NCI-H187 (cell line): ENCODE measurements at places on chromosomes 16 and 17.

- no peak for DNase-seq
Observed at GRCh38 chr17:79435296-79435695, 175.6 kb downstream of the RBFOX3 start.

GRCh38 chr16:424623-425081 is 797 bp upstream of the RAB11FIP3 start:
- no peak for DNase-seq

- no peak for DNase-seq
Observed at GRCh38 chr17:39564211-39564848, 43.4 kb downstream of the NEUROD2 start.

DNA sequence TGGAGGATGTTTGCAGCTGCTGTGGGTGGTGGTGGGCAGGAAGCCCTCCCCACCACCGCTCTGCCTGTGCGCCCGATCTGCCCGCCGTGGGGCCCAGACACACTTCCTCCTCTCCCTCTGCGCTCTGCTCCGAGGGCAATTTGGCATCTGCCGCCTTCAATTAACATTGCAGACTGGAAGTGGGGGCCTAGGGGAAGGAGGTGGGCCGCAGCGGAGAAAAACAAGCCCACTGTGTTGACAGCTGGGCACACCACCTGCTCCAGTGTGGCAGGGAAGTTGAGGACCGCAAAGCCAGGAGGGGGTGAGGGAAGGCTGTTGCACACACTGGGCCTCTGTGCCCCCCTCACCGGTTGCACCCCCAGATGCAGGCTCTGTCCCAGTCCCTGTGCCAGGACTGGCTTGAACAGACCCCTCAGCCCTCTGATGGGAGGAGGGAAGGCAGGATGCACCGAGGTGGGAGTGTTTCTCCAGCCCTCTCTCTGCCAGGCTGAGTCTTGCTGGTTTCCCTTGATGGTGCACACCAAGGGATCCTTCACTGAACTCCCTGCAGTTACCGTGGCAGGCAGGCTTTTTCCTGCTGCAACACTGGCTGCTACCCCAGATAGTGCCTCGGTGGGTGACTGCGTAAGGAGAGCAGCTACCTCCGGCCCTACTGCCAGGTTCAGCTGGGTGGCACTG is 72.8 kb upstream of the MED9 start:
- DNase-seq: no peak

DNA sequence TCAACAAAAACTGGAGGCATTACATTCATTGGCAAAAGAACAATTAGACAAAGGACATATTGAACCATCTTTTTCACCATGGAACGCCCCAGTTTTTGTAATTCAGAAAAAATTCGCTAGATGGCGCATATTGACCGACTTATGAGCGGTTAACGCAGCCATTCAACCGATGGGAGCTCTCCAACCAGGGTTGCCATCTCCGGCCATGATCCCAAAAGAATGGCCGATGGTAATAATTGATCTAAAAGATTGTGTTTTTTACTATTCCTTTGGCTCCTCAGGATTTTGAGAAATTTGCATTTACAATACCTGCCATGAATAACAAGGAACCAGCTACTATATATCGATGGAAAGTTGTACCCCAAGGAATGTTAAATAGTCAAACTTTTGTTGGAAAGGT is 21.4 kb downstream of the ALOX15B start:
- DNase-seq: peak; percentile 32

DNA sequence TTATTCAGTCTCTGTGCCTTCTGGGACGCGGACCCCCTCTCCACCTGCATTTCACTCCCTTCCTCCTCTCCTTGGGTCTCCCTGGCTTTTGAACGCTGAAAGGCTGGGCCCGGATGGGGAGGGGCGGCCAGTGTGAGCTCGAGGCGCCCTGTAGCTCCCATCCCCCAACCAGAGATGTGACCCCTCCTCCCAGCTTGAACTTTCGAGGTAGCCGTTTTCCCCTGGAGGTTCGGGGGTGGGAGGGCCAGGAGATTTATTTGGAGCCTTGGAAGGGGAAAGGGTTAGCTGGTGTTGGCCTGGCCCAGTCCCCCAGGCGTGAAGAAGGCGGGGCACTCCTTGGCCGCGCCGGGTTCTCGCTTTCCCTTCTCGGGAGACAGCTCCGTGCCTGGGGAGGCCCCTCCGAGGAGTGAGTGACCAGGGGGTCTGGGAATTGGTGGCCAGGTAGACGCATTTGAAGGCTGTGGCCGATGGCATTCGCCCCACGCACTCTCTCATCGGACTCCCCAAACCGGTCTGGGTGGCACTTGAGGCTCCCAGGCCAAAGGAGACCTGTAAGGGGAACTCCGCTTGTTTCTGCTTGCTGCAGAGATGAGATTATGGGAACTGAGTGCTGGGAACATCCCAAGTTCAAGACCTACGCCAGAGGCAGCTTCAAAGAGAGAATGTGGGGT is 942 bp downstream of the LDAF1 start:
- no peak for DNase-seq

DNA sequence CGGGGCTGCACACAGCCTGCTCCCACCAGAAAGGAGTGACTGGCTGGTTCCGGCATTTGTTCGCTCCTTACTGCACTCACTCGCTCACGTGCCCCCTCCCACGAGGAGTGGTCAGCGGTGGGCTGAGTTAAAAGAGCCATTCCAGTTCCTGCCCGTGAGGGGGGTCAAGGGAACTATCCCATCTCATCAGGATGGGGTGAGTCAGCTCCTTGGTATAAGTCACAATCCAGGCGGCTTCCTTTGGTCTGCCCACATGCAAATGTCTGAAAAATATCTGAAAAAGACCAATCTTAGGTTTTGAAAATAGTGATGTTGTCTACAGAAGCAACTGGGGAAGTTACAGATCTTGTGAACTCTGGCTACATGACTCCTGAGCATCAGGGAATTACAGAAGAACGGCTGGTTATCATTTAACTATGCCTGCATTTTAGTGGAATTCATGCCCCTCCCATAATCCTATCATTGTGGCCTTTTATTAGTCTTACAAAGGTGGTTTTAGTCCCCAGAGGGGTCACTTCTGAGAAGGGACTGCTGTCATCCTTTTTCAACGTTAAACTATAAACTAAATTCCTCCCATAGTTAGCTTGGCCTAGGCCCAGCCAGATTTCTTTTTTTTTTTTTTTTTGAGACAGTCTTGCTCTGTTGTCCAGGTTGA is 9.8 kb upstream of the TNFSF12 start:
- no peak for DNase-seq

DNA sequence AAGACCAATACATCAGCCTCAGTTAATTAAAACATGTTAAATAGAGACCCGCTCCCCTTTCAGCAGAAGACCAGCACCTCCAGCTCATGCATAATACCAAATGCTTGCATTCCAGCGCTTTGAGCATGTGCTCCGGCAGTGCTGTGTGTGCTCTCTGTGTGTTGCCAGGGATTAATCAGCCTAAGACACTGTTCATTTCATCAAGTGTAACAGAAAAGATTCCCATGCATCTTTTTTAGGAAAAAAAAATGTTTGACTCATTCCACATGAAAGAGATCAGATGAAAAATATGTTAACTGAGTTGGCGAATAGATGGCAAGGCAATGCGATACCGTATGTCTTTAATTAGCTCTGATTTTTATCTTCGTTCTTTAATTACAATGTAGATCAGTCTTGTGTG is 187.6 kb downstream of the RPTOR start:
- DNase-seq: no peak

DNA sequence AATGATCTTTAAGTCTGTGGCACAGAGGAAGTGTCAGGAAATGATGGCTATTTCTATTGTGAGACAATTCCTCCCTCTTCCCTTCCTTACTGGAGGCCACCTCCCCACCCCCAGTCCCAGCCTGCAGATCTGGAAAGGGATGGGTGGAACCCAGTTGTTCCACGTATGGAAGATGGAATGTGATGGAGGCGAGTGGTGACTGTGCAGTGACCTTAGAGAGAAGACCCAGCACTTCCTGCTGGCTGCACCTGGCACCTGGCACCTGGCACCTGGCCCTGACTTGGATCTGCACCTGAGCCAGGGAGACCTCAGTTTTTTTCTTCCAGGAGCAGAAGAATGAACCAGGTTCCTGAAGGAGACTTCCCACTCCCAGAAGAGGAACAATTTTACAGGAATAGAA is 33.0 kb upstream of the TMC5 start:
- no peak for DNase-seq

DNA sequence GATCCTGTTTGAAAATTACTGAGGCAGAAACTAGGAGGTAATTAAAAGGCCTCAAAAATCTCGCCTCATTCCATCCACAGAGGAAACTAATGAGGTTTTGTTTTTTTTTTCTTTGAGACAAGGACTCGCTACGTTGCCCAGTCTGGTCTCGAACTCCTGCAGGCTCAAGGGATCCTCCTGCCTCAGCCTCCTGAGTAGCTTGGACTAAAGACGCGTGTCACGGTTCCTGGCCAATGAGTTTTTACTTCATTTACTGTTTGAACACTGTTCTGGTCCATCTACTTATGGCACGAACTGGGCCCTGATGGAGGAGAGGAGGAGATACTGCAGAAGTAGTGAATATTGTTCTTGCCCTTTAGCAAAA is 600 bp upstream of the BLTP2 start:
- no peak for DNase-seq

DNA sequence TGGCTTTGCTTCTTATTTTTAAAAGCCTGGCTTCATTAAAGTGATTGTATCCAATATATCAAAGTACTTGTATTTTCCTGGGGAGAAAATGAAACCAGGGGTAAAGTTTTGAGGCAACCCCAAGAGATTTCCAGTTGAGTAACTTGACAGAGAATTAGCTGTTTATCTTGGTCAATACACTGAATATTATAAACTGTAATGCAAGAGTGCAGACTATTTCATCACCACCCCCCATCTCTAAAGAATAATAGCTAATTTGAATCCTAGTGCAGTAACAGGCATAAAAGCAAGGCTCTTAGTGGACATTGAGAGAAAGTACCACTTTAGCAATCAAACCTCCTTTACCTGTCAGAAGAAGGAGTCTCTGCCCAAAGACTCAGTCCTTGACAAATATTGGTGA is 27.0 kb downstream of the IRX6 start:
- no peak for DNase-seq

DNA sequence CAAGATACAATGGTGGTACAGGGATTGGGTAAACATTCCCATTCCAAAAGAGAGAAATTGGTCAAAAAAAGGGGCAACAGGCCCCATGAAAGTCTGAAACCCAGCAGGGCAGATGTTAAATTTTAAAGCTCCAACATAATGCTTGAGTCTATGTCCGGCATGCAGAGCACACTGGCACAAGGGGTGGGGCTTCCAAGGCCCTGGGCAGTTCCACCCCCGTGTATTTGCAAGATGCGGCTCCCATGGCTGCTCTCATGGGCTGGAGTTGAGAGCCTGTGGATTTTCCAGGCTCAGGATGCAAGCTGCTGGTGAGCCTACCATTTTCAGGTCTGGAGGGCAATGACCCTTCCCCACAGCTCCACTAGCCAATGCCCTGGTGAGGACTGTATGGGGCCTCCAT is 27.9 kb upstream of the RAI1 start:
- DNase-seq: no peak

DNA sequence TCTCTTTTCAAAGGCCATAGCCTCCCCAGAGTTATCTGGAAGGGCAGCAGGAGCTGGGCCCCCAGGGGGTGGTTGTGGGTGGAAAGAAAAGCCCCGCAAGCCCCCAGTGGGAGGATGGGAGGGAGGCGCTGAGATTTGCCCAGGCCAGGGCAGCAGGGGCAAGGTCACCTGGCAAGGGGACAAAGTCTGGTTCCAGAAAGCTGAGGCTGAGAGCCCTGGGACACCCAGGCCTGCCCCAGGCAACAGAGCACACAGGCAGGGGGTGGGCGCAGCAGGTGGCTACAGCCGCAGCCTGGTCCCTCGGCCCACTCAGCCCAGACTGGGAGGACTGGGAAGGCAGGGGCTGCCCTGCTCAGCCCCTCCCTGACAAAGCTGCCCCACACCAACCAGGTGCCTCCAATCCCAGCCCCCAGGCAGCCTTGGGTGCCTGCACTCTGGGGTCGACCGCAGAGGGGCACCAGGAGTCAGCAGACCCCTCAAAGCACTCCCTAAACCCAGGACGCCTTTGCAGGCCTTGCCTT is 23.7 kb upstream of the GSG1L start:
- DNase-seq: no peak

GRCh38 chr17:44416558-44417289 is 27.3 kb upstream of the ITGA2B start:
- DNase-seq: no peak

DNA sequence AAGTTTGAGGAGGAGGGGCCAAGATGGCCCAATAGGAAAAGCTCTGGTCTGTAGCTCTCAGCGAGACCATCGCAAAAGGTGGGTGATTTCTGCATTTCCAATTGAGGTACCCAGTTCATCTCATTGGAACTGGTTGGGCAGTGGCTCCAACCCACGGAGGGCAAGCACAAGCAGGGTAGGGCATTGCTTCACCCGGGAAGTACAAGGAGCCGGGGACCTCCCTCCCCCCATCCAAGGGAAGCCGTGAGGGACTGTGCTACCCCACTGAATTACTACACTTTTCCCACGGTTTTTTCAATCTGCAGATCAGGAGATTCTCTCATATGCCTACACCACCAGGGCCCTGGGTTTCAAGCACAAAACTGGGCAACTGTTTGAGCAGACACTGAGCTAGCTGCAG is 58.0 kb upstream of the EFCAB3 start:
- DNase-seq: no peak

- no peak for DNase-seq
Observed at GRCh38 chr17:46044286-46044928, 45.4 kb downstream of the STH start.

DNA sequence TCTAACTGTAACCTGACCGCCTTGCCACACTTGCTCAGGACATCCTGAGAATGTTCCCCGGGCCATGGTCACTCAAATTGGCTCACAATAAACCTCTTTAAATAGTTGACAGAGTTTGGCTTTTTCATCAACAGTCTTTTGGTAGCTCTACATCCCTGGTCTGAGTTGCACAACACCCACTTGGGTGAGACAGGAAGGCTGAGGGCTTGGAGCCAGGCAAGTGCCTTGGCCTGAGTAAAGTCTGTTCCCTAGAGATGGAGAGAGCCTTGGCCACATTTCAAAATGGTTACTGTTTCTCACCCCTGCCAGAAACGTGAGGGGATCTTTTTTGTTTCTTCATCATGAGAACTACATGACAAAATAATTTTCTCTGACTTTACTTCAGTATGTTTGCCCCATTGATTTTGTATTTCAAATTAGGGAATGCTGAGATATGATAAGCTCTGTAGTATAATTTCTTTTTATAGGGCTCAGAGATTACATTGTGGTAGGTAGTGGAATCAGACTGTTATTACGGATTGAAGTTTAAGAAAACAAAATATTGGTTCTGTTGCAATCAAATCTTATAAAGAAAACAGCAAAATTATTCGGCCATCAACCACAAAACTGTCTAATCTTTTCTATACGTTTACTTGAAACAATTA is 53.9 kb upstream of the NETO2 start:
- DNase-seq: no peak

GRCh38 chr17:82114872-82115271 is 16.8 kb upstream of the FASN start:
- DNase-seq: no peak

GRCh38 chr17:28946239-28946638 is 5.1 kb downstream of the PHF12 start:
- no peak for DNase-seq
